SW480 (cell line): ENCODE measurements at places on chromosomes 7 and 10.

- DNase-seq, result no peak
Measured at GRCh38 chr10:107859065-107859464, 694.6 kb upstream of the SORCS1 start.

DNA sequence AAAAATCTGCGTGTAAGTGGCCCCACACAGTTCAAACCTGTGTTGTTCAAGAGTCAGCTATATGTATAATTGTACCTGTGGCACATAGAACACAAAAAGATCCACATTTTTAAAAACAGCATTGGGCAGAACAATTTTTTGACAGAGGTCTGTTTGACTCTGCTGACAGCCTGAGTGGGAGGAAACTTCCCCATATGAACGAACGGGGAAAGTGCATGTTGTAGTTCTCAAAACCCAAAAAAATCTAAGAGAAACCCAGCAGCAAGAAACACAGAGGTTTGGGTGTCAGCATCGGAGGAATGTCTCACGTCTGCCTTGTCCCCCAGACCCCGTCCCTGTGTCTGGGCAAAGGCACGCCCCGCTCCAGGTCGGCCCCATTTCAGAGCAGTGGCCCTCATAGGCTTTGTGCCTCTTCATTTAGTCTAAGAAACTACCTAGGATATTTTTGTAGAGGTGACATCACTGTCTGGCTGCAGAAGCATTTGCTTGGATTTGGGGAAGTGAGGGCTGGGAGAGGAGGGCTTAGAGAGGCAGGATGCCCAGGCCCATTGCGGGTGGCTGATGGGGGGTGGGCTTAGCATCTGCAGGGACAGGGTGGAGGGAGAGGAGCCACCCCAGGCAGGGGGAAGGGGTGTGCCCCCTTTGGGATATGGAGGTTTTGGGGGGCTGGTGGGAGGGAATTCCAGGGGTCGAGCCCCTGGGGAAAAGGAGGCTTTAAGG, 11.0 kb downstream of the CUX1 start:
- DNase-seq, result no peak

DNA sequence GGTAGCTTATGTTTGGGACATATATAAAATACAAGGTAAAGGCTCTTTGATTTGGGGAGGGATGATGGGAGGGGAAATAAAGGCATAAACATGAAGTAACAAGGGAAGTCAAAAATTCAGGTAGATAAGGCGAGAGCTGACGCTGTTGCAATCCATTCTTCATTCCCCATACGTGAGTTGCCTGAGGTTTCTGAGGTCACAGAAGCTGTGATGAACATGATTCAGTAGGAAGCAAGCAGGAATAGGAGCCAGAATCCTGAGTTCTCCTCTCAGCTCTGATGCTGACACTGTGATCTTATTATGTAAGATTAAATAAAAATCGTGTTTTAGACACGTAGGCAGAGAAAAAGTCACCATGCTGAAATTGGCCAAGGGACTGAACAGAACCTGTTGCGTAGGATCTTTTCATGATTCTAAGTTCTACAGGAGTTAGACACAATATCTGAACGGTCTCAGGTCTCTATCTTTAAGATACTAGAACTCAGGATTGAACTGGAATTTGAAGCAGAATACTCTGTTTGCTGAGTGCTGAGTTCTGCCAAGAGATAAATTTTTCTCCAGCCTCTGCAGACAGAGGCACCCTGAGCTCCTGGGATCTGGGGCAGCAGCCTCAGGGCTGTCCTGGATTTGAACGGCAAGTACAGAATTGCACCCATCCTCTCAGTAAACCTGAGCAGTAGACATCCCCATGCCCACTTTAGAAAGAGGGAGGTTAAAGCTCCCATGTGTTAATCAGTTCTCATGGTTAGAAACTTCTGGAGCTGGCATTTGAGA, 21.0 kb downstream of the KLF6 start:
- DNase-seq, result peak; percentile 76

- no peak for DNase-seq
Measured at GRCh38 chr7:151313857-151314256, 27.8 kb upstream of the NUB1 start.

- DNase-seq, result no peak
Measured at GRCh38 chr7:129401967-129402860, 32.0 kb upstream of the STRIP2 start.
